Hematopoietic multipotent progenitor cell treated with erythropoietin and hydrocortisone succinate and interleukin-3 and kit ligand, for 15 days (in vitro differentiated cells): ENCODE measurements at places on chromosomes 12 and 14.

DNA sequence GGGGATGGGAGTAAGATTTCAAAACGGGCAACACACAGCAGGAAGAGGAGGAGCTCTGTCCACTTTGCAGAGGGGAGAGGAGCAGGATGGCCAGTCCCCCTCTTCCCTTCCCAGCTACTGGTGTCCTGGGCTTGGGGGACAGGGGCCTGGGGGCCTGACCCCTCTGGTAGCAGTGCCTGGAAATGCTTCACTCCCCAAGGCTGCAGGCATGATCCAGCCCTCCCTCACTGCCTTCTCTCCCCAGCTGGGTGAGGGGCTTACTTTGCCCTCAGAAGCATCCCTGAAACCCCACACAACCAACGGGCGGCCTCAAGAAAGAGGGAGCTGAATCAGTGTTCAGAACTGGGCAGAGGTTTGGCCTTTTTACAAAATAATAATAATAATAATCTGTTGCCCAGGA is 279.5 kb downstream of the DPF3 start:
- no peak for DNase-seq

GRCh38 chr12:28967426-28967825 is 181.7 kb upstream of the FAR2 start:
- no peak for DNase-seq

DNA sequence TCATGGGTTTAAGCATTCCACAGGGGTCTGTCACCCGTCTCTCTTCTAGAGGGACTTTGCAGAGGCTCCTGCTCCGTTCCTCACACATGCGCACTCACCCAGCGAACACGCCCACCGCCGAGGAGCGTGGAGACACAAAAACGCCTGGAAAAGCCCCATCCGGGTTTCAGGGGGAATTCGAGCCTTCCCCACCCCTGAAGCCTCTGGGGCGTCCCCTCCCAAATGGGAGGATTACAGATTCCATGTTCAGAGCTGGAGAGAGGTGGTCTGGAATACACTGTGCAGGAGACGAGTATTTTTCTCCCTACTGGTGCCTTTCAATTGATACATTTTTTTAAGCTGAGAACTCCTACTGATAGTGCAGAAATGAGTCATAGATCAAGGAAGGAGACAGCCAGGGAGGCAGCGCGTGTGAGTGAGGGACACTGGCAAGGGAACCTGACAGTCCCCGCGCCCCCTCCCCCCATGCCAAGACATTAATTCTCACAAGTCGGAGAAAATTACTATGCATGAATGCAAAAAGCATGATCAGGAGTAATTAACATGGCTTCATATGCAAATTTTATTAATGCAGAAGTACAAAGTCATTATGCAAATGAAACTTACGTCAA is 36.9 kb downstream of the BCL11B start:
- no peak for DNase-seq

DNA sequence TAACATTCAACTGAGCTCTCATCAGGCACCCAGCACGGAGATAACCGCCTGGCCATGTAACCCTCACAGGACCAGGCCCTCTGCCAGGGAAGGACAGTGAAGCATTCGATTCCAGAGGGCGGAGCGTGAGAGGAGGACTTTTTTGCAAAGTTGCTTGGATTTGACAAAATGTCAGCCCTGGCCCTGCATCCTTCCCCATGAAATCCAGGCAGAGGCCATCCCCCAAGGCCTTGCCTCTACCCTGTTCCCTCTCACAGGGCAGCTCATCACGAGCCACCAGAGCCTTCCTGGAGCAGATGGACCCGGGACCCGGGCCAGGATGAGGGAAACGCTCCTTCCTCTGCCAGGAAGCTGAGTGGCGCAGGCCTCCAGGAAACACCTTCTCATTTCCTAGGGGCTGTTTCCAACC is 17.0 kb downstream of the CAMKK2 start:
- no peak for DNase-seq

DNA sequence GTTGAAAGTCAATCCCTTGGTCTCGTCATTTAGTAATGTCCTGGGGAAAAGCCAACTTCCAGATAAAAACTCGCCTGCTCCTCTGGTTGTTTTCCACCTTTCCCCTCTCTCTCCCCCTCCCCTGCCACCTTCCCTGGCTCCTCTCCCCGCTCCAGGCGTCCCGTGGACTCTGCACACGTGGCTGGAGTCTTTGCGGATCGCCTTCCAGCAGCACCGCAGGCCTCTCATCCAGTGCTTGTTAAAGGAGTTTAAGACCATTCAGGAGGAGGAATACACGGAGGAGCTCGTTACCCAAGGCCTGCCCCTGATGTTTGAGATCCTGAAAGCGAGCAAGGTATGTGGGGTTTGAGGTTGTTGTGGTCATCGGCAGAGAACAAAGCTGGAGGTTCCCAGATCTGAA is 65.8 kb upstream of the PWP1 start:
- DNase-seq, result no peak

GRCh38 chr14:82755923-82756322 is 1222.3 kb upstream of the SEL1L start:
- no peak for DNase-seq

DNA sequence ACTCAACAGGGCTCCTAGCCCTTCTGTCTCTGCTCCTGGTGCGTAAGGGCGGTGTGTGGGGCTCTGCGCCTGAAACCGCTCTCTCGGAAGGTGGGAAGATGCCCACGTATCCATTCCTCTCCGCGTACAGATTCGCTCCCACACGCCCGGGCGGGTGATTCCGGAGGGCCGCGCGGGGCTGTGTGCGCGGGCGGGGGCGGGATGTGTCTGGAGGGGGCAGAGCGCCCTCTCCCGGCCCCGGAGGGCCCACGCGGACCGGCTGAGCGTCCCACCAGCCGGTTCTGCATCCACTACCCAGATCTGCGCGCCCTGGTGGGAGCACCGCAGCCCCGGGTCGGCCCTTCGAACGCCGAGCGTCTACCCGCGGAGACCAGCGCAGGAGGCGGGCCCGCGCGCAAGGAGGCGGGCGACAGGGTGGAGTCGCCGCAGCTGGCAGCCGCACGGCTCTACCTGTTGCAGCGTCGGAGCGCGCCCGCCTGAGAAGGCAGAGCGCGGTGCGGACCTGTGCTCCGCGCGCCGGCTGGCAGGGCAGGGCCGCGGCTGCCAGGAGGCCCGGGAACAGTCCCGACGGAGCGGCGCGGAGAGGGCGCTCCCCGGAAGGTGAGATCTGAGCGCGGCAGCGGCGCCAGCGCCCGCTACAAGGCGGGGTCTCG is 1.4 kb upstream of the KCNK13 start:
- no peak for DNase-seq

- no peak for DNase-seq
These were observed 116.5 kb downstream of the TTC6 start for GRCh38 chr14:37711831-37712475.
